ENCODE measurements at places on chromosomes 6 and 20.

DNA sequence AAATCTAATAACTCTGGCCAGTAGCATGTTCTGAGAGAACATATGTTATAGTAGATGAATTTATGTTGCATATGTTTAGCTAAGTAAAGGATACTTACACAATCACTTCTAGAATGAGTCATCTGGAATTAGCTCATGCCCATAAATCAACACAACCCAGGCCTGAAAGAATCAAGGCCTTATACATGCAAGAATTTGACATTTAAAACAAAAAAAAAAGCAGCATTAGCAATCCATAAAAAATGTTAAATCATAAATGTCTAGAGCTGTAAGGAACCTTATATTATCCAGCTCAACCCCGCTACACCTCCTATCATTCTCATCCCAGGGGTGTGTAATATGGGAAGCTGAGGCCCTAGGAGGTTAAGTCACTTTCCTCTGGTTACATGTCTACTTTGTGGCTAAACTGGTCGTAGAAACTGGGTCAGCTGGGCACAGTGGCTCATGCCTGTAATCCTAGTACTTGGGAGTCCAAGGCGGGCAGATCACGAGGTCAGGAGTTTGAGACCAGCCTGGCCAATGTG lies 105.2 kb upstream of the CARMIL1 start:
- DNase-seq = no peak

DNA sequence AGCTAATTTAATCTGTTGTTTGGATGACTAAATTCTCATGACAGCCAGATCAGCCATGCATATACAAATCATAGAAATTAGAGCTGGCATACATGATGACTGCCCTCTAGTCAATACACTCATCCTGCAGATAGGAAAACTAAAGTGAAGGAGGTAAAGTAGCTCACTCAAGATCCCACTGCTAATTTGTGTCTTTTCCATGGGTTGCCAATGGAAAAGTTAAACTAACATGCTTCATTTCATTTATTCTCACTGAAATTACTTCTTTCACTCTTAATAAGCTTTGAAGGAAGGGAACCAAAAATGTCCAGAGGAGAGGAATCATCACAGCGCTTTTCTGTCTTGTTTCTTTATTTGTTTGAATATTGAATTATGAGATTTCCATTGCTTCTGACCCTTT lies 308.2 kb downstream of the GJA1 start:
- no peak for DNase-seq

DNA sequence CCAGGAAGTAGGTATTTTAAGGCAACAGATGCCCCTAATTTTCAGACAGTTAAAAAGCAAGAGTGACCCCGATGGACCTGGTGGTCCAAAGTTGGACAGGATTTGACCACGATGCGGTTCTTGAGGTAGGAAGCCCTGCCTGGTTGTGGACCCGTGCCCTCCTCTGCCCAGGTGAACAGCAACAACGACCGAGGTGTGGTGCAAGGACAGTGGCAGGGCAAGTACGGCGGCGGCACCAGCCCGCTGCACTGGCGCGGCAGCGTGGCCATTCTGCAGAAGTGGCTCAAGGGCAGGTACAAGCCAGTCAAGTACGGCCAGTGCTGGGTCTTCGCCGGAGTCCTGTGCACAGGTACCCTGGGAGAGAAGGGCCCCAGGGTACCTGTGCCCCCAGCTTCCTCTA lies 18.7 kb downstream of the TGM6 start:
- no peak for DNase-seq

- DNase-seq = no peak
Measured at GRCh38 chr6:28794175-28795002, 129.4 kb downstream of the TRIM27 start.

DNA sequence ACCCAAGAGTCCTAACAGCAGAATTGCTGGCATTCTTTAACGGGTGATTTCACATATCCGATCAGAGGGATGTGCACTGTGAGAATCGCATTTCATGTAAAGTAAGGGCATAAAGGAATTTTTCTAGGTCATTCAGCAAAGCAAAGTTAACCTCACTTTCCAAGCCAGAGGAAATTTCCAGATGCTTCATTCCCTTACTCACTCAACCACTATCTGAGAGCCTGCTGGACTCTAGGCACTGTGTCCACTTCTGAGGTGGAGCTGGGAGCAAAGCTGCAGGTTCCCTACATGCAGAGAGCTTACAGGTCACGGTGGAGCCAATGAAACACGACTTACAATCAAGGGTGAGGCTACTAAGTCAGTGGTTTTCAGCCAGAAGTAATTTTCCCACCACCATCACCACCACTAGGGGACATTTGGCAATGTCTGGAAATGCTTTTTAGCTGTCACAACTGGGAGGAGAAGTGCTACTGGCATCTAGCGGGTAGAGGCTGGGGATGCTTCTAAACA lies 34.5 kb upstream of the TSHZ2 start:
- DNase-seq = no peak

DNA sequence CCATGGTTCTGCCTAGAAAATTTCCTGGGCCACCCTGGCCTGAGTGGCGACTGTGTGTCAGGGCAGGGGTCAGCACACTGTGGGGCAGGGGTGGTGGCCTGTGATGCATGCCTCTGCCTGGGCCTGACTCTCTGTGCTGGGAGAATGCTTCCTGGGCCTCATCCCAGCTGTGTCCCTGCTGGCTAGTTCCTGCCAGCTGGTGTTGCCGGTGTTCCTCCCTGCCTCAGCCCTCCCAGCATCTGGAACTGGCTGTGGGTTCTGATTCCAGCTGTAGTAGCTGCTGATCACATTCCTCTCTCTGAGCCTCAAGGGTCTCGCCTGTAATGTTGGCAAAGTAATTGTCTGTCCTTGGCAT lies 101.5 kb downstream of the SYCP2 start:
- no peak for DNase-seq

- DNase-seq = no peak
Measured at GRCh38 chr6:109738667-109739066, 47.6 kb downstream of the FIG4 start.

DNA sequence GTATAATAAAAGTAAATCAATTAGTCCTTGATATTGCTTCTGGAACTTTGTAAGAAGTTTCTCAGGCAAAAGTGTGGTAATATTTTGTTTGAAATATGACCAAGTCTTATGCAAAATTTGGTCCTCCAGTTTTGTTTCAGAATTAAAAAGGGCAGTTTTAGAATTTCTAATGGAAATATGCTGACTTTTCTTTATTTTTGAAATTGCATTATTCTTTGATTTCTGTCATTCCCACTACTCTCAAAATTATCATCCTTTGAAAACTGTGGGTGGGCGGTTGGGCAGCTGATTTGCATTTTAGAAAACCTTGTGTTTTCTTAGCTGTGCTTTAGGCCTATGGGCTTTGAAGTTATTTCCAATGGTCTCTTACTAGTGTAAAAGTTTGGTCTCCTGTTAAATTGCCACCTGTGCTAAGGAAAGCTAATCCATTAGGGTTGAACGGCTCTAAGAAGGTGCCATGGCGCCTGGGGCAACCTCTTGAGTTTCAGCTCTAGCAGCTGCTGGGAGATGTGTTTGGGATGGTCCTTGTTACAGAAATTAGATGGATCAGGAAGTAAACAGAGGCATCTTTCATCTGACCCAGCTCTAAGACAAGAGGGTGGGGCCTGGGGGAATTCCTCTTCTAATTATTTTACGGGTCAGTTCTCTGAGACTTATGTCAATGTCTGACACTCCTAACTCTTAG lies 880.8 kb upstream of the SLC35B3 start:
- no peak for DNase-seq

- DNase-seq = no peak
Measured at GRCh38 chr6:53983301-53983700, 127.9 kb upstream of the MLIP start.

DNA sequence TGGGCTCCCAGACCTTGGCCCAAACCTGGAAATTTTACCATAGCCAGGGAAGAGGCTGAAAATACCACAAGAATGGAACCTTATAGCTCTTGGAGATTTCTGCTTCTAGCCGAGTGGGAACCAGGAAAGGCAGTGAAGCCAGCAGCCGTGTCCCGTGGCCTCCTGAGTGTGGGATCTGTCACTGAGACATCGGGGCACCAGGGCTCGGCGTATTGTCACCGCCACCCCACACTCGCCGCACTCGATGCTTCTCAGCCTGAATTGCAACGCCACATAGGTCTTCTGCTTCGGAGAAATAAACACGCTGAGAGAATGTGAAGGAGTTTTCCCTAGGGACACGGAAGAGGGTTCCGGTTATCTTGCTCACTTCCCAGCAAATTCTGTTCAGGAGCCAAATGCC lies 61.5 kb downstream of the DLL1 start:
- DNase-seq = no peak

DNA sequence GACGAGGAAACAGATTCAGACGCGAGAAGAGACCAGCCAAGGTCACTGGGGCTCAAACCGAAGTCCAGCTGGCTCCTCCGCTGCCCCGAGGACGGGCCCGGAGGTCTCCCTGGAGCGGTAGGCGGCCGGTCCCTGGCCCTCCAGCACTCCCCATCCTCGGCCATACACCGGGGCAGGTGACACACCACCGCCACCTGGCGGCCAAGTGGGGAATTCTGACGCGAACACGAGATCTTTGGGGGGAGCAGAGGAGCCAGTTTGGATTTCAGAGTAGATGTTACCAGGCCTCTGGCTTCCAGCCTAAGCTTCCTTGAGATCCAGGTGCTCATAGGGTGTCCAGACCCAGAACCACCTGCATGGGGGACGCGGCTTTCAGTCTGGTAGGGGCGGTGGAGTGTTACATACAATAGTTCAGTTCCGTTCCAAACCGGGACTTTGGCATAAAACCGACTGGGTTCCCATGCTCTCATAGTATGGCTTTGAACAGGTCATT lies 16.1 kb downstream of the BPIFB1 start:
- DNase-seq = peak; percentile 60

- DNase-seq = no peak
Measured at GRCh38 chr6:156879591-156879990, 102.4 kb downstream of the ARID1B start.

DNA sequence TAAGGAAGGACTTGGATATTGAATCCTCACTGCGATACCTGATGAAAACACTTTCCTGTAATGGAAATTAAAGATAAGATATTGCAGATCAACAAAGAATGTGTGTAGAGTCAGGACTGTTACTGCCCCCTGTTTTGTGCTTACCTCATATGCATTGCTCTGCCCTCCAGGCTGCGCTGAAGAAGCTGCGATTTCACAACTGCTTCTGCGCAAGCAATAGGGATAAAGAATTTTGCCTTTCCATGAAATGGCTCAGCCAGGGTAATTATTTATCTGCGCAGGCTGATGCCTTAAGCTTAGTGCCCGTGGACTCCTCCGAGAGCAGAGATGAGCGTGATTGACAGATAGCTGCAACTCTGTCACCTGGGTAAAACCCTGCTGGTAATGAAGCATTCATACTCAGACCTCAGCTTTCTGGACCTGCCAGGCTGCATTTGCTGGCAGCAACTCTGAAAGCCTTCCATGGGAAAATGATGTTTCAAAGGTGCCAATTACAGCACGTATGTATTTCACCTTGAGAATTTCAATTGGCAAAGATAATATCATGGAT lies 370.6 kb downstream of the SAMD5 start:
- DNase-seq = no peak

DNA sequence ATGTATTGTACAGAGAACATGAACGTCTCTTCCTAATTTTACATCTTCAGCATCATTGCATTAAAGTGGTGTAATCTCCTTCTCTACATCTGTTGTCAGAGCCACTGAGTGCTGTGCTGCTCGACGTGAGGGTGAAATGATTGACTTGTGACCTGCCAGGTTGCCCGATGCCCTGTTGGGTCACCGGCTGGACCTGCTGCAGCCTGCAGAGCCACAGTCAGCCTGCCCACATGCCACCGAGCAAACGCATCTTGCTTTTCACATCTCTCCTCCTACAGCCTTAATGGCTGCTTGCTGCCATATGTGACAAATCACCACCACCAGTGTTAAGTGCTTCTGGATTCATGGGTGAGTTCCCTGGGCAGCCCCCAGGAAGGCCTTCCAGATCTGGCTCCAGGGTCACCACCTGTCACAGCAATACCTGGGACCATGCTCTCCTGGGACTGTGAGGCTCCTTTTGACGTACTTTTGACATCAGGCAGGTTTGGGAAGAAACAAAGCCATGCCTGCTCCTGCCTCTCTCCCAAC lies 80.3 kb downstream of the ASXL1 start:
- DNase-seq = no peak

- DNase-seq = no peak
Measured at GRCh38 chr6:130105996-130106704, 87.8 kb downstream of the L3MBTL3 start.

DNA sequence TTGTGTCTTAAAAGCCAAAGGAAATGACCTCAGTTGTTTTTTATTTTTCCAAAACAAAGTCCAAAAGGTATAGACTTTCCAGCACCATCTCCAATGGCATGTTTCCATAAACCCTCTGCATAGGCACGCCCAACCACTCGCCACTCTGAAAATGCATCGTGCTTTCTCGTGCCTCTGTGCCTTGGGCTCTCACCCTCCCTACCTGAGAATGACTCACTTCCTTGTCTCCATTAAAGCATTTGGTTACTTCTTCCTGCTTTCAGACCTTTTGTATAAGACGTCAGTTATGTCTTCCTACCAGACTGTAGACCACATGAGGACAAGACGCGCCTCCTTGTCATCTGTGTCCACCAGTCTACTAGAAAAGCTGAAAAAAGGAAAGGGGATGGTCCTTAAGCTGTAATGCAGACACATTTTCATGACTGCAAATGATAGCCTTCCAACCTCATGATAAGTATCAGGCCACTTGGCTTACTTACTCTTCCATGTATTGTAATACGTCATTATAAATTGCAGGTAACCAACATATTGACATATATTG lies 61.2 kb upstream of the CDYL start:
- no peak for DNase-seq

DNA sequence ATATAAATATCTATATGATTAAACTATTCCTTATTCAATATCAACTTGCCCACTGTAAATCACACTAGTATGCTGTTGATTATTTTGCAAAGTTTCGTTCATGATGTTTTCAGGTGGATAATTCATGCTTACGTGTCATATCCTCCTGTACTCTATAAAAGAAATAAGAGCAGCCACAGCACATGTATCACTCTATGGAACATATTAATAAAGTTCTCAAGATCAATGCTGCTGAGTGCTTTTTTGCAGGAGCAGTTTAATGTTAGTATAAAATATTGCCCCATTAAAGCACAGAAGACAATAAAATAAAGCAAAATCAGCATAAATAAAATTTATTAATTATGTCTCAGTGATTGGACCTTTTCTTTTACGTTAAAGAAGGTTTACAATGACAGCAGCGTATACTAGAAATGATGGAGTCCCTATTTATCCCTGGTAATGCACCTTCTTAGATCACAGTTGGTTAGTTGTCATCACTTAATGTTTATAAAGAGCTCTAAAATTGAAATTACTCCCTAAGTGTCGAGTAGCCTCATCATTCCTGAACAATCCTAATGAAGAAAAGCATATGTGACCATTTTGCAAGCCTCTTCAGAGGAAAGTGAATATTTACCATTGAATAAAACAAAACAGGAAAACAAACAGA lies 517.7 kb downstream of the EYS start:
- no peak for DNase-seq

GRCh38 chr20:13424174-13424833 lies 203.2 kb downstream of the ISM1 start:
- no peak for DNase-seq

GRCh38 chr6:160742090-160742489 lies 40.0 kb downstream of the PLG start:
- no peak for DNase-seq

- DNase-seq = no peak
Measured at GRCh38 chr20:9354579-9354978, 159.8 kb upstream of the LAMP5 start.

GRCh38 chr6:45781890-45782289 lies 233.8 kb downstream of the CLIC5 start:
- DNase-seq = no peak

GRCh38 chr20:48751871-48752270 lies 75.9 kb downstream of the PREX1 start:
- DNase-seq = no peak

- no peak for DNase-seq
Measured at GRCh38 chr6:53939830-53940229, 145.0 kb downstream of the LRRC1 start.

All from stimulated activated CD4-positive, alpha-beta T cell treated with anti-CD3 and anti-CD28 coated beads, Interleukin-1b, Interleukin-23, amount 100 ng/mL, for 24 hours (primary cell).